ENCODE measurements at places on chromosomes 4 and X. TPM values are rescaled to one million over a fixed set of nuclear protein-coding genes. Genes with fewer than 3 reads are reported as not detected.

Gene CXCL10
- 0.36 TPM for total RNA-seq

Gene LRP2BP
- total RNA-seq, result 0.36 TPM

Gene XAGE1A
- not detected for total RNA-seq

Gene SCRG1
- not detected for total RNA-seq

Gene ASB12
- not detected for total RNA-seq

Gene DUX4
- total RNA-seq, result not detected

Gene MAPK10
- total RNA-seq, result not detected

Gene PLAC1
- not detected for total RNA-seq

Gene DCHS2
- not detected for total RNA-seq

Gene RNF175
- not detected for total RNA-seq

DNA sequence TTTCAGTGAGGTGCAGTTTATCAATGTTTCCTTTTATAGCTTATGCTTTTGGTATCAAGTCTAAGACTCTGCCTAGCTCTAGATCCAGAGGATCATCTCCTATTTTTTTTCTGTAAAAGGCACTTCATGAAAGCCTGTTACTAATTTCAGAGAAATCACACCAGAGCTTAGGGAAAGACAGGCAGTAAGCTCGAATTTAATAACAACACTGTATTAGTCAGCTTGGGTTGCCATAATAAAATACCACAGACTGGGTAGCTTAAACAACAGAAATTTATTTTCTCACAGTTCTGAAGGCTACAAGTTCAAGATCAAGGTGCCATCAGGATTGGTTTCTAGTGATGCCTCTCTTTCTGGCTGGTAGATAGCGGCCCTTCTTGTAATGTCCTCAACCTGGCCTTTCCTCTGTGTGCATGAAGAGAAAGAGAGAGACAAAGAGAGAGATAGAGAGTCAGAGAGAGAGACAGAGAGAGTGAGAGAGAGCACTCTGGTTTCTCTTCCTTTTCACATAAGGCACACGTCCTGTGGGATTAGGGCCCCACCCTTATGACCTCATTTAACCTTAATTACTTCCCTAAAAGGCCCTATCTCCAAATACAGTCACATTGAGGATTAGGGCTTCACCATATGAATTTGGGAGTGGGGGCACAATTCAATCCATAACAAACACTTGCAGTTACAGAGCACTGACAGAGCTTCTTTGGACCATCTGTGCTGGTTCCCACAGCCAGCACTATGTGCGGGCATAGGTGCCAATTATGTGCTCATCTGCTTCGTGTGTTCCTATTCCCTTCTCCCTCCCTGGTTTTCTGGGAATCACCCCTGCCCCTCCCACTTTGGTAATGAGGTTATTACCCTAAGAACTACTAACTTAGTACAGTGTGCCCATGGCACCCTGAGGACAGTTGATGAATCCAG, 114.8 kb upstream of the MED14 start:
- no peaks in the 10 kb centered on the region for H3K4me1 ChIP-seq
- no peak for DNase-seq
- H3K27me3 ChIP-seq, result no peaks in the 10 kb centered on the region

- no peaks in the 10 kb centered on the region for H3K27me3 ChIP-seq
- H3K4me1 ChIP-seq, result peaks cover 5% of the 10 kb centered on the region
- H3K4me3 ChIP-seq, result no peak overlapping the region
- DNase-seq, result no peak
- H3K27ac ChIP-seq, result no peak overlapping the region
- peaks cover 3% of the 10 kb centered on the region for H3K36me3 ChIP-seq
Measured at GRCh38 chrX:43018031-43018430, 240.1 kb upstream of the PPP1R2C start.

DNA sequence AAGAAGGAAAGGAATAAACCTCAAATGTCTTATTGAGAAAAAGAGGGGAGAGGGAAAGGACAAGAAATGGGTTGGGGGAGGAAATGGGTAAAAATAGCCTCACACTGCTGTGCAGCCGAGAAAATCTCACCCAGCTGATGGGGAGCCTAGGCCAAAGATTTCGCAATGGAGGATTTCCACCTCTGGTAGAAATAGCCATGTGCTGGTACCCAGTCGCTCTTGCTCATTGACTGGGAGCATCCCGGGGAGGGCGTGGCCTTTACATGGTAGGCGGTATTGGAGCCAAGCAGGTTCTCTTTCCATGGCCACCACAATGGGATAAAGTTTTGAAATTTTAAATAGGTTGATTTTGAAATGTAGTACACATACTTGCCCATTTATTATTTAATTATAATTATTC, 255.1 kb upstream of the LDB2 start:
- no peaks in the 10 kb centered on the region for H3K27me3 ChIP-seq
- no peak for DNase-seq
- no peak overlapping the region for H3K27ac ChIP-seq
- no peaks in the 10 kb centered on the region for H3K4me1 ChIP-seq
- H3K4me3 ChIP-seq, result no peak overlapping the region

DNA sequence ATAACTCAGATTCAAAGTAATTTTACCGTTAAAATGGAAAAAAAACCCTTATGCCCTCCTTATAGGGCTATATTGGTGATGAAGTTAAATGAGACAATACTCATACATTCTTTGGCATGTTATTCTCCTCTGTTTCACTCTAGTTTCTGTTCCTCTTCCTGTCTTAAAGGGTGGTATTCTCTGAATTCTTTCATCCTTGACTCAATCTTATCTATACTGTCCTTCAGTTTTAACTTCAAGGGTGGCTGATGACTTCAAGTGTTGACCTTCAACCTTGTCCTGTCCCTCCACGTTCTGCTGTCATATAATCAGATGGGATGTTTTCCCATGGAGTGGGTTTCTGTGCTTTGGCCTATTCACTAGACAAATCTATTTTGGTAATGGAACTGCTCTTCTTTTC, 44.0 kb downstream of the ZNF518B start:
- no peak for DNase-seq
- no peaks in the 10 kb centered on the region for H3K4me1 ChIP-seq
- no peak overlapping the region for H3K4me3 ChIP-seq
- no peaks in the 10 kb centered on the region for H3K36me3 ChIP-seq
- H3K27ac ChIP-seq, result no peak overlapping the region

DNA sequence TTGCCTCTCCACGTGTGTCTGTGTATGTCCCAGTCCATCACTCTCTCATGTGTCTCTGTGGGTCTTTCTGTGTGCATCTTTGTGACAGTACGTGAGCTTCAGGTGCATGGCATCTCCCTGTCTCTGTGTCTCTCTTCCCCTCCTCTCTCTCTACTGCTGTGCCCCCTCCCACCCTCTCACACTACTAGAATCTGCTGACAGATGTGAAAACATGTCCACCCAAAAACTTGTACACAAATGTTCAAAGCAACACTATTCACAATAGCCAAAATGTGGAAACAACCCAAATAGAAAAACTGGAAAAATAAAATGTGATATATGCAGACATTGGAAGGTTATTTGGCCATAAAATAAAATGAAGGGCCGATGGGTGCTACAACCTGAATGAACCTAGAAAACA, 10.0 kb downstream of the EVC start:
- no peak for DNase-seq
- H3K27ac ChIP-seq, result no peak overlapping the region
- no peaks in the 10 kb centered on the region for H3K36me3 ChIP-seq

- no peak for DNase-seq
- H3K27ac ChIP-seq, result no peak overlapping the region
- no peaks in the 10 kb centered on the region for H3K4me1 ChIP-seq
- H3K27me3 ChIP-seq, result peaks cover 4% of the 10 kb centered on the region
- H3K36me3 ChIP-seq, result no peaks in the 10 kb centered on the region
- no peak overlapping the region for H3K4me3 ChIP-seq
Measured at GRCh38 chr4:78162821-78163220, 105.7 kb downstream of the FRAS1 start.

DNA sequence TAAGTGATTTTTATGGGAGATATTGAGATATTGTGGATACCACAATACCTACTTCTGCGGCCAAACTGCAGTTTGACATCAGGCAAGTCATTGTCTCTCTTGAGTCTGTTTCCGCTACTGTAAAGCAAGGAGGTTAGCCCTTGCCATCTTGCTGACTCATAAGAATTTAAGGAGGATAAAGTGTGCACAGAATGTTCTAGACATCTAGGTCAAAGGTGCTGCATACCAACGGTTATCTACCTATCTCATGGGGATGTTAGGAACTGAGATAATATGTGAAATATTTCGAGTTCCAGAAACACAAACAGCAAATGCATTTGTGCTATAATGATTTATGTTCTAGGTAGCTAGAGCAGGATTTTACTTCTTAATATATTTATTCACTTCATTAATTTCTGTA, 211.5 kb upstream of the NR3C2 start:
- no peak overlapping the region for H3K4me3 ChIP-seq
- peaks cover 4% of the 10 kb centered on the region for H3K4me1 ChIP-seq
- H3K27me3 ChIP-seq, result no peaks in the 10 kb centered on the region
- H3K27ac ChIP-seq, result no peak overlapping the region

DNA sequence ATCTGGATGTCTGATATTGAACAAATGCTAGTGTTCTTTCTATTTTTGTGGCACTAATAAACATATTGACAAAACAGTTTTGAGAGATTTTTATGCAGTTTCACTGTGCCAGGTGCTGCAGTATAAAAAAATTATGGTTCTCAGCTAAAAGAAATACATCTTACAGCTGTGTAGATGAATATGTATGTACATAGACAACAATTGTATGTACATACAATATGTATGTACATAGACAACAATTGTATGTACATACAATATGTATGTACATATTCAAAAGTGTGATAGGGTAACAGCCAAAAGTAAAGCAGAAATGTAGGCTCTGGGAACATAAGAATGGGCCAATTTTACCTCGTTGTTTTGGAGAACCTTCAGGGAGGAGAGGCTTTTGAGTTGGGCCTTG, 390.0 kb upstream of the RPS6KA3 start:
- DNase-seq, result no peak
- H3K27me3 ChIP-seq, result no peaks in the 10 kb centered on the region
- no peak overlapping the region for H3K27ac ChIP-seq
- no peaks in the 10 kb centered on the region for H3K4me1 ChIP-seq

- no peak overlapping the region for H3K4me3 ChIP-seq
- H3K4me1 ChIP-seq, result no peaks in the 10 kb centered on the region
- no peak overlapping the region for H3K27ac ChIP-seq
- H3K36me3 ChIP-seq, result no peaks in the 10 kb centered on the region
- H3K27me3 ChIP-seq, result no peaks in the 10 kb centered on the region
- DNase-seq, result no peak
Measured at GRCh38 chr4:144223661-144224060, 83.1 kb upstream of the GYPA start.

DNA sequence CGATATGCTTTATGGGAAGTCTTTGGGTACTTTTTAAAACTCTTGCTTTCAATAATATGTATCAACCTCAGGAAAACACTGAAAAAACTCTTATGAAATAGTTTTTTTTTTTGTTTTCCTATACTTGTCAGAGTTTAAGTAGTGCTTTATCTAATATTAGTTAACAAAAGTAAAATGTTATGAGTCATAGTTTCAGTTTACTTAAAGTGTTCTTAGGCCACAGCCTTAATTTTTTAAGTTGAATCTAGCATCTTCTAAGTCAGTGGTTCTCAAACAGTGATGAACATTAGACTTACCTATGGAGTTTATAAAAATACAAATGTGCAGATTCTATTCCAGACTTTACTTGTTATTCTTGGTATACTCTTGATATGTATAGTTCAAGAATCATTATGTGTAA, 26.3 kb upstream of the ADGRL3 start:
- no peaks in the 10 kb centered on the region for H3K4me1 ChIP-seq
- no peaks in the 10 kb centered on the region for H3K36me3 ChIP-seq
- no peaks in the 10 kb centered on the region for H3K27me3 ChIP-seq
- DNase-seq, result no peak

DNA sequence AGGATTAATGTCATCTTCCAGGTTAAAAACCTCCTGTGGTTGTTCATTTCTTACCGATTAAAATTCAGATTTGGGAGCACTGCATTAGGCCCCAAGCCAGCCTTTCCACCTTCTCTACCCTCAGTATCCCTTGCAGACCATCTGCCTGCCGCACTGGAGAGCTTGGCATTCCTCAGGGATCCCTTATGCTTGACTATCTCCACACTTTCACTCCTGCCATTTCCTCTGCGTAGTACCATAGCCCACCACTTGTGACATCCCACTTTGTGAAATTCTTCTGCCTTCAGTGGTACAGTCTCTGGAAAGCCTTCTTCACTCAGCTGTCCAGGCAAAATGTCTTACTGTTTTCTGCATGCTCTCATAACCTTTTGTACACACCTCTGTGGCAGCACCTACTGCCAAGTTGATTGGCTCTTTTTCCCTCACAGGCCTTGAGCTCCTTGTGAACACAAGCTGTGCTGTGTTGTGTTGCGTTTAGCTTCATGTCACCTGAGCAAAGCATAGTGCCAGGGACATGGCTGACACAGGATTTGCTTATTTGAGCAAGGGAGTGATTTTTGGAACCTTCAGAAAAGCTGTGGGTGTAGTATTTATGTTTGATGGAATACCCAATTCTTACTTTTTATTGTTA, 156.4 kb downstream of the ARX start:
- H3K36me3 ChIP-seq, result peaks cover 10% of the 10 kb centered on the region
- no peak for DNase-seq
- no peak overlapping the region for H3K4me3 ChIP-seq

- H3K4me1 ChIP-seq, result no peaks in the 10 kb centered on the region
- H3K27me3 ChIP-seq, result no peaks in the 10 kb centered on the region
- no peak for DNase-seq
- no peak overlapping the region for H3K4me3 ChIP-seq
- H3K36me3 ChIP-seq, result no peaks in the 10 kb centered on the region
Measured at GRCh38 chrX:108584617-108585211, 145.1 kb downstream of the COL4A5 start.

DNA sequence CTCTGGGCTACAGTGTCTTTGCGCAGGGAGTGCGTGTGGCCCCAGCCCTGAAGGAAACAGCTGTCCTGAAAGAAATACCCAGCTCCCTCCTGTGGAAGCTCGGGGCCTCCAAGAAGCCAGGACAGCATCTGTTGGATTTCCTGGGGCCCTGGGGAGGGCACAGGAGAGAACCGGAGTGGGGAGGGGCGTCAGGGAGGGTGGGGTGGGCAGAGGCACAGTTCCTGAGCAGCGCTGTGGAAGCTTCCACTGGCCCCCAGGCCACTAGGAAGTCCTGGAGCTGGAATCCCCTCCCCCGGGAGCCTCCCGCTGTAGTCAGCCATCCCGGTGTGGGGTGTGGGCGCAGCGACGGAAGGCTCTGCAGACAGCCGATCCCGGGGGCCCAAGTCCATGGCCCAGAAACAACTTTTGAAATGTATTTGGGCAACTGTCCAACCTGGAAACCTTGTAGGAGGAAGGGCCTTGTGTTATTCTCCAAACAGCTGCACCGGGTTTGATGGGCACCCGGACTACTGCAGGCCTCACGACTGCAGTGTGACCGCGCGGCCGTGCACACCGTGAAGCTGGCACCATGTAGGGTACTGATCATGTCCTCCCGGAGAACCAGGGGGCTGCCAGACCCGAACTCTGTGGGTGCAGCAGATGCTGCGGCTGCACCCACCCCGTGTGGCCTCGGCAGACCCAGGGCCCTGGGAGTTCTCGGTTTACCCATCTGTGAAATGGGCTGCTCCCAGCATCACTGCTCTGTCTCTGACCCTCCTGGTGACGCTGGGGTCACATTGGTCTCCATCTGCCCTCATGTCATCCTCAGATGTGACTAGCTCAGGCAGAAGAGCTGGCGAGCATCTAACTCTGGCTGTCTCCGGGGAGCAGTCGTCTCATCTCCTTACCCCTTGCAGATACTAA, 68.5 kb upstream of the HMX1 start:
- no peaks in the 10 kb centered on the region for H3K27me3 ChIP-seq
- no peaks in the 10 kb centered on the region for H3K4me1 ChIP-seq
- no peak for DNase-seq
- no peak overlapping the region for H3K4me3 ChIP-seq
- H3K27ac ChIP-seq, result no peak overlapping the region

All from activated CD4-positive, alpha-beta memory T cell treated with anti-CD3 and anti-CD28 coated beads for 36 hours (primary cell).